T-cell (primary cell): ENCODE measurements at places on chromosomes 7 and 10.

- DNase-seq = no peak
Observed at GRCh38 chr7:18806177-18806576, 310.6 kb downstream of the HDAC9 start.

- no peak for DNase-seq
Observed at GRCh38 chr10:7525314-7526016, 114.6 kb upstream of the SFMBT2 start.

DNA sequence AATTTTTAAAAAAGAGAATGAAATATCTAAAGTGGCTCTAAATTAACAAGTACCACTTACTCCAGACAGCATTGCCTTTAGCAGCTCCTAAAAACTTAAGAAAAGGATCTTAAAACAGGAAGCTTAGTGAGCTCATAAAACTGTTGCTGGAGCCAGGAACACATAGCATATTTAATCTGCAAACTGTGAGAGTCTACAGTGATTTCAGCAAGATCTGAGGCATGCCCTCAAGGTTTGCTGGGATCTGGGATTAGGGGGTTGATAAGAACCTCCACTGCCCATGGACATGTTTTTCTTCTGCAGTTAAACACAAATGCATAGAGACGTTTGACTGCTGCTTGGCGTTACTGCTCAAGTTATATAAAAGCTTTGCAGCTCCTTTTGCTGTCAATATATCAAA, 3.8 kb downstream of the GLI3 start:
- no peak for DNase-seq

GRCh38 chr10:10644008-10644646, 373.5 kb upstream of the CELF2 start:
- no peak for DNase-seq

DNA sequence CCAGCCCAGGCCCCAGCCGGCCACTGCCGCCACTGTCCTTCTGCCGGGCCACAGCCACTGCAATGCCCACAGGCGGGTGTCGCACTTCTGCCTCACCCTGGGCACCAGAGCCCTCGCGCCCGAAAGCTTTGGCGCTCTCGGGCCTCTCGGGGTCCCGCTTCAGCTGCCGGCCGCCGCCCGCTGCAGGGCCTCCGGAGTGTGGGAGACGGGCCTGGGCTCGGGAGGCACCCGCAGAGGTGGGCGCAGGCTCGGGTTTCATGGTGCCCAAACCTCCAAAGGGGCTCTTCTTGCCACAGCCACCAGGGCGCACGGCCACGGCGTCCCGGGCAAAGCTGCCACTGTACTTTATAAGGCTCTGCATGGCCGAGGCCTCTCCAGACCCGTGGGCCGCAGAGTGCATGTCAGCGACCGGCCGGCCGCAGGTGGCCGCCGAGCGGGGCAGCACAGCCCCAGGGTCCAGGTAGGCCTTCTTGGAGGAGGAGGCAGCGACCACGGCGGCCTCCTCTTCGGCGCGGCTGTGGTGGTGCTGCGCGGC, 35.9 kb downstream of the TNRC18 start:
- no peak for DNase-seq

DNA sequence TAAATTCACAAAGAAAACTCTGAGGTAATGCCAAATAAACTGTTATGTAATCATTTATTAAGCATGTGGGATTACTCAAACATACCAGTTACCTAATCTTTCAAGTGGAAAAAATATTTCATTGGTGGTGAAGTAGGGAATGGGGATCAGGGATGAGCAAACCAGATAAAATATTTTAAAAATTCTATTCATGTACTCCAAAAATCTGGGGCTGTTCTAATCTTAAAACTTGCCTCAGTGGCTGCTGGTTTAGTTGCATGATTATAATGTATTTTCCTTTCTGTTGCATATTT, 19.5 kb downstream of the LMOD2 start:
- no peak for DNase-seq

DNA sequence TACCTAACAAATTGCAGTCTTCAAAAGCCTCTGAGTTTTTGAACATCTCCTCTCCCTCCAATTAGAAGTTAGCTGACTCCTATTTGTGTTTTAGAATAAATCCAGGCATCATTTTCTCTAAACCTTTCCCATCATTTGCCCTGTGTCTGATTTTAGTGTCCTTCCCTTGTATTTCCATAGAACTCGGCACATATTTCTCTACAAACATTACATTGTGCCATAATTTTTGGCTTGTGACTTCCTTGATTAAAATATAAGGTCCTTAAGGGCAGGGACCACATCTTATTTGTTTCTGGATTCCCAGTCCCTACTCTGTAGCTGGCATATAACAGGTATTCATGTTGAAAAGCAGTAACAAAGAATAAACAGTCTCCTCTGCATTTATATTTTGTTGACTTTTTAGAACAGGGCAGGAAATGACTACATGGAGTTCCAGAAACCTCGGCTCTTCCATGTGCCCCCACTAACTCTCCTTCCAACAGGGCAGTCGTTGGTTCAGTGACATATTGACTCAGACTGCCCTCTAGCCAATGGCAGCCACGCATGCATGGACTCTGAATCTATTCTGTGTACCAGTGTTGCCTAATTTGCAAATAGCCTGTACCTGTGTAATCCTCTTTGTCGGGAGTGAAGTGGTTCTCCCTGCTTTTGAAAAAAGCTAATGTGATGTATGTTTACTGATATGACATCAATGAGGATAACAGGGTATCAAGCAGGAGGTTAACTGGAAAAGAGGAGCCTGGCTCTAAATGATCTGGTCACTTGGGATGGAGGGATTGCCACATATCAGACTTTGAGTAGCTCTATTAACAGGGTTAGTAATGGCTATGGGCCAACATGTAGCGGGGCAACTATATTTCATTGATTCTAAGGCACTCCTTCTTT, 19.8 kb upstream of the CPN1 start:
- DNase-seq = no peak

DNA sequence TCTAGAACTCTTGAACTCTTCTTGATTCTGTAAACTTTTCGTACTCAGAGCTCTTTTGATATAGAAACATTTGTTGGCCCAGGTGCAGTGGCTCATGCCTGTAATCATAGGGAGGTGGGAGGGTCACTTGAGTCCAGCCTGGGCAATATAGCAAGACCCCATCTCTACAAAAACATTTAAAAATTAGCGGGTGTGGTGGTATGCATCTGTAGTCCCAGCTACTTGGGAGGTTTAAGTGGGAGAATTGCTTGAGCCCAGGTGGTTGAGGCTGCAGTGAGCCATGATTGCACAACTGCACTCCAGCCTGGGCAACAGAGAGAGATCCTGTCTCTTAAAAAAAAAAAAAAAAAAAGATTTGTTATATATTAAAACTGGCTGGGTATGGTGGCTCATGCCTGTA, 121.6 kb downstream of the BAMBI start:
- DNase-seq = no peak

GRCh38 chr10:74008212-74008731, 10.4 kb downstream of the VCL start:
- no peak for DNase-seq

- no peak for DNase-seq
Observed at GRCh38 chr10:78173360-78174015, 139.8 kb downstream of the RPS24 start.

DNA sequence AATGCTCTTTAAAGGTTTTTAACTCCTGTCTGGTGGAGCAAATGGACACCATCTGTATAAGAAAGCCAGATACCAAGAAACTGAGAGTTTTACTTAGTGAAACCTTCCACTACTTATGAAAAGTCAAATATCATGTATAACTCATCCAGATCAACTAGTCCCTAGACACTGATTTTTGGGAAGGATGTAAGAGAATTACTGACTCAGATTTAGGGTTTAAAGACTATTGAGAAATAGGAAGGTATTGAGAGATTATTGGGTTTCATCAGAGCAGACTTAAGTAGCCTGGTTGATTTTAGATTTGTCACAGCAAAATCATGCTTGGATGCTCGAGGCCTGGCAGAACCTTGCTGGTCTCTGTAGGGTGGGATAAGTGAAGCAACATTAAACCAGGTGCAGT, 3.1 kb downstream of the CSTF2T start:
- no peak for DNase-seq

DNA sequence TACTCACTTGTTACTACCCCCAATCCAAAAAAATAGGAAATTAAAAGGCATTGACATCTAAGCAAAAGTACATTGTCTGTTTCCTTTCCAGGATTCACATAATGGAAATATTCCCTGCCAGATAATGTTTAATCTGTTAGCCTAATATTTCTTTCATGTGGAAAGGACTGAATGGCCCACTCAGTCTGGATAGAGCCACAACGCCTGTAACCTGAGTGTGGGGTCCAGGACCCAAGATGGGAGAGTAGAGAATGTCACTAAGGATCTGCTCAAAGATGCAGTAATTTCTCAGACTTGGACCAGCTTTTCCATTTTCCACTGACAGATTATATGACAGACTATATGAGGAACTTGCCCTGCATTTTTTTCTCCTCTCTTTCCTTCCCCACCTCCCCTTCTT, 1088.9 kb downstream of the KCNMA1 start:
- DNase-seq = no peak

GRCh38 chr10:80465451-80465835, 11.3 kb downstream of the TSPAN14 start:
- DNase-seq = no peak

GRCh38 chr10:86261941-86262687, 104.5 kb downstream of the GRID1 start:
- no peak for DNase-seq

DNA sequence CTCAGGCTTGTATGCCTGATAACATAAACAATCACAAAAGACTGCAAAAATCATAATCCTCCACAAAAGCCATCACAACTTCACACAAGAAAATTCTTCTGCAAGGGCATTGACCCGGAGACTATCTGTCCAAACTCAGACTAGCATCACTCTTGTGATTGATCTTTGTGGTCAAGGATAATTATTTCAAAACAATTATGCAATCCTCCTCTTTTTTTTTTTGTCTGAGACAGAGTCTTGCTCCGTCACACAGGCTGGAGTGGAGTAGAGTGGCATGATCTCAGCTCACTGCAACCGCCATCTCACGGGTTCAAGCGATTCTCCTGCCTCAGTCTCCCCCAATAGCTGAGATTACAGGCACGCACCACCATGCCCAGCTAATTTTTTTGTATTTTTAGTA, 22.2 kb downstream of the CDNF start:
- no peak for DNase-seq

DNA sequence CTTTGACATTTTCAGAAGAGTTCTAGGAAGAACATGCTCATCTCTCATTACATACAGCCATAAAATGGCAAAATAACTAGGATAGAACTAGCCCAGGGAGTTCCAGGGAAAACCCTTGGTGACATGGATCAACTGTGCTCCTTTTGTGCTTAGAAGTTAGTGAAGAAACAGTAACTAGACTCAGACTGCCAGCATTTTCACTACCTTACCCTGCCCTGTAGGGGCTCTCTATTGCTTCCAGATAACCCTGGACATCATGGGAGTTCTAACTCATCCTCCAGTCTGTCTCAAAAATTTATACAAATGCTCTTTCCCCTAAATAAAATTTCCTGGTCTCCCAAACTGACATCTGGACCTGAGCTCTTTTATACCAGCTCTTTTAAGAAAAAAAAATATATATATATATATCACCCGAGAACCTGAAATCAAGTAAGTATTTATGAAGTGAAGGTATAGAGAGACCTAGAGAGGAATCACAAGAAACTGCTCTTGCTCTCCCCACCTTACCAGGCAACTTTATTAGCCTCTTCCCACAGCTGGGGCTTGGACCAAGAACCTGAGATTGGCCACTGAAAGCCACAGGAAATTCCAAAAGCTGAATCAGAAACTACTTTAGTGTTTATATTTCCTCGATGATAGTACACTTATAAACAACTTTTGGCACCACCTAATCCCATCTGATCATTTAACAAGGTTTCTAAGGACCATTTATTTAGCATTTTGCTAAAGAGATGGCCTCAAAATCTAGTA, 101.4 kb downstream of the RELN start:
- no peak for DNase-seq

- no peak for DNase-seq
Observed at GRCh38 chr7:28018856-28019465, 161.6 kb downstream of the JAZF1 start.

DNA sequence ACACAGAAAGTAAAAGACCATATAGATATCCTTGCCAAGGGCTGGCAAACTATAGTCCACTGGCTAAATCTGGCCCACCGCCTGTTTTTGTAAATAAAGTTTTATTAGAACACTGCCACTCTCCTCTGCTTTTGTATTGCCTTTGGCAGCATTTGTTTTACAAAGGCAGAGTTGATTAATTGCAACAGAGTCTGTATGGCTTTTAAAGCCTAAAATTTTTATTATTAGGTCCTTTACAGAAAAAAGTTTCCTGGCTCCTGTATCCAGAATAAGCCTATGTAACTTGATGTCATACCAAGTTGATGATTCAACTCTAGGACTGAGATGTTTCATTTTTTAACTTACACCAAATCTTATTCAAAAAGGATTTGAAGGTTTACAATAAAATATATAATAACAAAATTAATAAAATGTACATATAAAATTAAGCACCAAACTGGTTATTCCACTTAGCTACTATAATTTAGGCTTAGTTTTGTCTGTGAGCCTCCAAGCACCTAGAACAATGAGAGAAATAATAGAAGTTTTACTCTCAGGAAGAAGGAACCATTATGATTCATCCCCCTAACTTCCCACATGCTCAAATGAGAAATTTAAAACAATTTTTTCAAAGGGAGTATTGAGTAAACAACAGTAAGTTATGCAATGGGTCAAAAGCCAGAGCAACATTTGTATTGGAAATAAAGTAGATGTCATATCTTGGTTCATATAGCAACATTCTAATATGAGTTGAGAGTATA, 31.9 kb downstream of the CPED1 start:
- DNase-seq = no peak

DNA sequence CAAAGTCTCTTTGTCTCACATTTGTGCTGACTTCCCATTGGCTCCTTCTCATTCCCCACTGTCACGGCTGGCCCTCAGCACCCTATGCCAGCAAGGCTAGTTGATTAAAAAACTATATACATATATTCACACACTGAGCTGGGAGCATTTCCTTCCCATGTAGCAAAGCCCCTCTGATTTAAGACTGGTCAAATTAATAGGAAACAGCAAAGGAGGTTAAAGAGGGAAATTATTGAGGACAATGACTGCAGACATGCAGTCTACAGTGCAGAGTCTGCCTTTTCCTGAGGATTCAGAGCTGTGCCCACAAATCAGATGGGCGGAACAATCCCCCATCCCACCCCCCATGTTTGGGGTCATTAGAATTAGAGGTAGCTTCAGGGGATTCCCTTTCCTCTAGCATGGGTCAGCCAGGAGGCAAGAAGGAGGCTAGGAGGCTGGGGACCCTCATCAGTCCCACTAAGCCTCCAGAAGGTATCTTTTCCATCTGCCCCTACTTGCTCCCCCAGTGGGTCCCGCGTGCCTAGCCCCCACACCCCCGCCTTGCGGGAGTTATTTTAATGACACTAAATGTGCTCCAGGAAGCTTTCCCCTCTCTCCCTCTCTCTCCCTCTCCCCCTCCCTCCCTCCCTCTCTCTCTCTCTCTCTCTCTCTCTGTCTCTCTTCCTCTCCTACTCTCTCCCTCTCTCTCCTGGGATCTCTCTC, 9.8 kb upstream of the DLX6 start:
- no peak for DNase-seq

GRCh38 chr7:157244516-157245294, 92.1 kb upstream of the DNAJB6 start:
- DNase-seq = no peak

DNA sequence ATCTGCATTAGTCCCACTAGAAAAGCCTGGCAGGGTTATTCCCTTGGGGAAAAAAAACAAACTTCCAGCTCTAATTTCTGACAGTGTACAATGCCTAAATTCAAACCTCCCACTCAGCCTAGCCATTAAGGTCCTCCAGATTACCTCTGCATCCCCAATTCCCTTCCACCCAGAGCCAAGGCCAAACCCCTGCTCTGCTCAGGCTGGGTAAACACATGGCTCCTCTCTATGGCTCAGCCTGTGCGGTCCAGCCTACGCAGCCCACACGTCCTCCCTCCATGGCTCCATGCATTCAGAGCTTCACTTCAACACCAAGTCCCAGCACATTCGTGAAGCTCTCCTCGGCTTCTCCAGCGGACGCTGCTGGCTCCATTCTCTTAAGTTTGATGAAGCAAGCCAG, 5.2 kb downstream of the DLG5 start:
- DNase-seq = no peak
